ENCODE measurements at places on chromosomes 16 and 17.
A peak's percentile ranks its signal among the peaks of the same experiment; 100 is the strongest.

- DNase-seq, result no peak
Observed at GRCh38 chr17:13601776-13602551, at the start of gene HS3ST3A1. Gene HS3ST3A1, minus strand, starts transcription at chr17:13601929. Its CDS starts 800 bp downstream, at chr17:13601129.

- no peak for DNase-seq
Observed at GRCh38 chr16:19307587-19308241, 22.2 kb downstream of the CLEC19A start.

DNA sequence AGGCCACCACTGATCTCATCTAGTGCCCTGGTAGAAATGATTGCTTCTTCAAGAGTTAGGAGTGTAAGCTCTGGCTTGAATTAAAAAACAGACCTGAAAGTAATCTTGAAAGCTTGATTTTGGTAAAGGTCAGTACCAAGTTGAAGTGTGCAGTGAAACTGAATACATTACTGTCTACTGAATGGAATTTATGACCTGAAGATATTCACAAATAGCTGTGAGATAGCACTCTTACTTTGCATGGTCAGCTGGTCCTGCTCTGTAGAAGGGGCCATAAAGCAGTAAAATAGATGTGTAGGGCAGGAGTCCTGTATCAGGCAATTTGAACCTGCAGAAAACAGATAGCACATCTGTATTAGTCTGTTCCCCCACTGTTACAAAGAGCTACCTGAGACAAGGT, 78.6 kb downstream of the MYH13 start:
- DNase-seq, result no peak

DNA sequence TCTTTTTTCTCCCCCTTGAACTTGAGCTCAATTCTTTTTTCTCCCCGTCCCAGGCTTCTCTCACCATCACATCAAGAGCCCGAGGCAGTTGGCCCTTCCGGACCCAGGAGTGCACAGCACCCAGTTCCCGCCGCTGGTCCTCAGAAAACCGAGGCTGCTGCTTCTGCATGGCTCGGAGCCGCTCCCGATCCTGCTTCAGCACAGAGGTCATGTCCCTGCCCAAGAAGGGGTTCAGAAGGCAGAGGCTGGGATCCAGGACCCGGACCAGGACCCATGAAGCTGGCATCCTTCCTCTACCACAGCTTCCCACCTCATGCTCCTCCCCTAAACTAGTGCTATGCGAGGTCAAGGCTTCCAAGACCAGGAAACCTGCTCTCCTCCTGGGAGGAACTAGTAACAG, 10.5 kb downstream of the PER1 start:
- no peak for DNase-seq

DNA sequence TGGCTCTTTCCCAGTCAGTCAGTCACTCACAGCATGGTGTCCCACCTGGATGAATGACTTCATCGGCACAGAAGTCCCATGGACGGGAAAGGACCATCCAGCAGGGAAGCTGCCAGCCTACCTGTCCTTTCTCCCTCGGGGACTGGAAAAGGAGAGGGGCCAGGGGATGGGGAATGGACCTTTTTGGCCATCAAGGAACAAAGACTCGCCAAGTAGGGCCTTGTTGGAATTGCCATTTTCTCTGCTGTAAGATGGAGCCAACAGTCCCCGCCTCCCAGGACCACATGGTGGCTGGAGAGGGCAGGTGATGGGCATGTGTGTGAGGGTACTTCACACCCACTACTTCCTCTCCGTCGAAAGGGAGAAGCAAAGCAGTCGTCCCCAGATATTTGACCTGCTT, 67.8 kb upstream of the LHX1 start:
- no peak for DNase-seq

DNA sequence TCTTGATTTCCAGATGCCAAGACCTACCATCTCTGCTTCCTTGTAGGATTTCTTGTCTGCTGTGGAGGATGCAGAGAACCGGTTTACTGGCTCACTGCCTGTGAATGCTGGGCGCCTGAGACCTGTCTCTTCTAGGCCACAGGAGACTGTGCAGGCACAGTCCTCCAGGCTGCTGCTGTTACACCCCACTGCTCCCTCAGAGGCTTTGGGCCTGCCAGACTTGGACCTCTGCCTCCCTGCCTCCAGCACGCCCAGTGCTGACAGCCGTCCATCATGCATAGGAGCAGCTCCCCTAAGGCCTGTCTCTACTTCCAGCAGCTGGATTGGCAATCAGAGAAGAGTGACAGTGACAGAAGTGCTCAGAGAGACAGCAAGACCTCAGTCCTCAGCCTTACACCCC, 6.1 kb downstream of the HROB start:
- DNase-seq, result no peak

- DNase-seq, result no peak
Observed at GRCh38 chr17:43588121-43588520, 42.0 kb upstream of the ETV4 start.

GRCh38 chr16:637081-638018, 1.2 kb upstream of the METTL26 start:
- peak; percentile 83 for DNase-seq
